Keratinocyte (primary cell): ENCODE measurements at places on chromosomes 5 and 9. TPM values are rescaled to one million over a fixed set of nuclear protein-coding genes. Genes with fewer than 3 reads are reported as not detected.

DNA sequence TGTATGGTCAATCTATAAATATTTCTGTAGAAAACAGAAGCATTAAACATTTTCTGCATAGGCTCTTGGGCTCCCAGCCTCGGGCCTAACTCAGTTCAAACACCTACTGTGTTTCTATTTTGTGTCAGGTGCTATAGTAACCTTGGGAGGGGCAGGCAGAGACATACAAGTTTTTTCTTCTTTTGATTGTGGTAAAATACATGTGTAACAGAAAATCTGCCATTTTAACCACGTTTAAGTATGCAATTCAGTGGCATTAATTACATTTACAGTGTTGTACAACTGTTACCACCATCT is 40.8 kb upstream of the FOXE1 start:
- no peak for DNase-seq

DNA sequence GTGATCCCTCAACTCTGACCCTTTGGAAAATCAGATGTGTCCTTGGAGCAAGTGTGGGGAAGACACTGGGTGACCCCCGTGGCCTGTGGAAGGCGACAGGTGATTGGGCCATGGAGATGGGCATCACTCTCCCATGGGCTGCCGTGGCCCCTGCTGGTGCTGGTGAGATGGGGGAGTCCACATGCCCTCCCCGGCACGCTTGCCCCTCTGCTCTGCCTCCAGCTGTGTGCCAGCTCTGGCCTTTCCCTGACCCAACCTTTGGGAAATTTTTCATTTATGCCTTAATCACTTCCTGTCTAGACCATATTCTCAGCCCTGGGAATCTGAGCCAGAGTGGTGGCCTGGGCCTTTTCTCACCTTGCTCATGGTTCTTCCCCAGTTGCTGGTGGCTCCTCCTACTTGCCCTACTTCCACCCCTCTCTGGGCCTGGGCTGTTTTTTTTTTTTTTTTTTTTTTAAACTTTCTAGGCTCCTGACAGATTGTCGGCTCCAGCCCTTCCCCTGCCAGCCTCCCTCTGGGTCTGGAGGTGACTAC is 56.6 kb downstream of the RGS3 start:
- DNase-seq: no peak

- DNase-seq: no peak
Measured at GRCh38 chr5:133552925-133553525, 59.3 kb downstream of the FSTL4 start.

PCDHAC2 gene
- 1.2 to 2.1 TPM (median 1.9 TPM) in 3 replicates for polyA plus RNA-seq
